ENCODE measurements at places on chromosomes 1 and 21. TPM values are rescaled to one million over a fixed set of nuclear protein-coding genes. Genes with fewer than 3 reads are reported as not detected.

BMP8B gene
- total RNA-seq = not detected

TNFRSF1B gene
- total RNA-seq = 0.41 TPM

FCRLB gene
- 4.3 TPM for total RNA-seq

FCRL5 gene
- not detected for total RNA-seq

FCRL4 gene
- total RNA-seq = not detected

Data from HFFc6 (cell line).